CD4-positive, CD25-positive, alpha-beta regulatory T cell (primary cell): ENCODE measurements at places on chromosomes 4 and X. TPM values are rescaled to one million over a fixed set of nuclear protein-coding genes. Genes with fewer than 3 reads are reported as not detected.

The TRIM75 gene
- not detected for total RNA-seq

The RBM46 gene
- not detected for total RNA-seq

The ETDA gene
- not detected for total RNA-seq

The PLS3 gene
- total RNA-seq = 1.5 TPM

The HAUS3 gene
- 140 TPM for total RNA-seq

The GAGE1 gene
- not detected for total RNA-seq

The MAGEC2 gene
- total RNA-seq = not detected

The RHOXF1 gene
- total RNA-seq = 4.7 TPM

The RBMXL3 gene
- not detected for total RNA-seq

The AFP gene
- total RNA-seq = not detected

DNA sequence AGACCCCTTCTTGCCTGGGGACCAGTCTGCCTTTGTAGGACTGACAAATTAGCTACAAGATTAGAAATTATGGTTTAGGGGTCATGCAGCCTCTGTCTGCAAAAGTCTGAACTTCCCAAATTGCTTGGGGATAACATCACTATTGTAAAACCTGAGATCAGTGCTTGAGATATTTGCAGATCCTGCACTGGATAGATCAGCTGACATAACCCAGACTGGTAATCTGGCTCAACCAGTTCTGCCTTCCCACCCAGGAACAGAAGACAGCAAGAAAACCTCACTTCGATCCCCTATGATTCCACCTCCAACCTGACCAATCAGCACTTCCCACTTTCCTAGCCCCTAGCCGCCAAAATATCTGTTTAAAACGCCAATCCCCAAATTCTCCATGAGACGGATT is 202.8 kb upstream of the DIAPH2 start:
- DNase-seq = no peak

DNA sequence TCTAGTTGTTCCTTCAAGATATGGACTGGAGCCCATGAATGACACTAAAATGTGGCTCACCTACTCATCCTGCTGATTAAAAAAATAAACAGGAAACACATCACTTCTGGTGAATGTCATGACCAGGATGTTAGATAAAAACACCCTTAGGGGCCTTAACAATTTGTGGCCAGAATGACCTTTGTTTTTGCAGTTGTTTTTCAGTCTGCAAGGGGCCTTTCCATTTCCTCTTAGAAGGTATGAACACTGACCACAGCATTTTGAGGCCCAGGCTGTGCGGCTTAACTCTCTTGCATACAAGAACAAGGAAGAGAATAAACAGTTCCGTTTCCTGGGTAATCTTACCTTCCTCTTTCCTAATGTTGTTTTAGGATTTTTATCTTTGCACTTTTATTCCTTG is 113.2 kb downstream of the IL1RAPL2 start:
- DNase-seq = no peak

GRCh38 chr4:176065435-176066291 is at the start of gene WDR17:
TSS of gene WDR17 (plus strand) at chr4:176065841. CDS start at chr4:176111581, 45,740 bp downstream.
- DNase-seq = peak; percentile 82

GRCh38 chrX:41909068-41909467 is 14.3 kb downstream of the CASK start:
- no peak for DNase-seq

DNA sequence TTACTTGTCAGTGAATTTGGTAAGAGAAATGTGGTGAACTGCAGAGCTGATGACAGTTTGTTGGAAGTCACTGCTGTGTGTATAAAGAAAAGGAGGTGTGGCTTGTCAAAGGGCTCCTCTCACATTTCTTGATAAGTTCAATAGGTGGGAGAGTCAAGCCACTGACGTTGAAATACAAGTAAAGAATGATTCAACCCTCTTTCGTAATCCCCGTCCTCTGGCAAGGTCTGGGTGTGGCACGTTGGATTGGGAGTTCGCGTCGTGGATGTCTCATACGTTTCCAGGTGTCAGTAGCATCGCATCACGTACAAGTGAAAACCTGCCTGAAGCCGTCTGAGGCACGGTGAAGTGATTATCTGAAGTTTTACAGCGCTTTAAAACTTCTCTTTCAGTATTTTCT is 76.4 kb downstream of the EGF start:
- DNase-seq = no peak

- no peak for DNase-seq
These were observed 119.2 kb downstream of the SMARCA1 start for GRCh38 chrX:129403974-129404669.

GRCh38 chr4:53931461-53931961 is 132.9 kb downstream of the CHIC2 start:
- no peak for DNase-seq

GRCh38 chr4:158818560-158819140 is 49.8 kb downstream of the FNIP2 start:
- DNase-seq = no peak

- DNase-seq = no peak
These were observed 727.8 kb downstream of the GRID2 start for GRCh38 chr4:93031431-93032098.

DNA sequence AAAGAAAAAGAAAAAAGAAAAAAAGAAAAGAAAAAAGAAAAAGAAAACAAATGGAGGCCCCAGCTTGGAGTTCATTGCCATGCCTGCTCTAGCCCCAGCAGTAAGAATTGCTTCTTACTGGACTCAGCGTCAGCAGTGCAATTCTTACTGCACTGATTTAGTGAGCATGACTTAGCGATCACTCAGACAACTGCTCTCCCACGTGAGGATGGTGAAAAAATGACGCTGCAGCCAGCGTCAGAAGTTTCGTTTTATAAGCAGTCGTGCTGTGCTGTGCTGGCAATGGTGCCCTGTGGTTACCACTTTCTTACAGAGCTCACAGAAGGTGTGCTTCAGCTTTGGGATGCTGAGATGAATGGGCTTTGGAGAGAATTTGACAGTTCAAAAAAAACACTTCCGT is 68.3 kb upstream of the DDX3X start:
- DNase-seq = peak; percentile 57

DNA sequence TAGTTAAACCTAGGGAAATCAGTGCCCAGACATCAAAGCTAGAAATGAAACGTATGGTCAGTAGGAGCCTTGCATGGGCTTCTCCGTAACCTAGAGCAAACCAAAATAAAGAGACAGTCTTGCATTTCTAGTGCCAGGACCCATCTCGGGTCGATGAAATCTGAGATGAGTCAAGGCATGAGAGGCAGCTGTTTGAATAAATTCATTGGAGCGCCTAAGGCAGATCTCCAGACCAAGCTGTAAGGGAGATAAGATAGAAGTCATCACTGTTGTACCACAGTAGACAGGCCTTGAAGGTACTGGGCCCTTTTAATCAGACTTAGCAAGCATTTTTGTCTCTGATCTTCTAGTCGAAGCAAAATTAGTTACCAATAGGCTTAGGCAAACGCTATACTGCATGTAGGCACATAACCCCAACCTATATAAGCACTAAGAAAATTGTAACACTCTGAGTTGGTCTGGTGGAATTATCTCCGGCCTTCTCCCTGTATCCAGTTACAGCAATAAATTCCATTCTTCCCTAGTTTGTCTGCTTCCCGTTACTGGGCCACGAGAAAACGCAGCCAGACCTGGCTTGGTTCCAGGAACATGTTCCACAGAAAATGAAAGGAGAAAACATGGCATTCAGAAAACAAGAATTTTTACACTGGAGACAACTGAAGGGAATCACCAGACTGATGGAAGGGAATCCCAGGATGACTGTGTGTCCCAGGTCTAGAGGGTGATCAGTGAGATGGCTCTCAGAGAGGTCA is 21.1 kb upstream of the PAPSS1 start:
- no peak for DNase-seq

DNA sequence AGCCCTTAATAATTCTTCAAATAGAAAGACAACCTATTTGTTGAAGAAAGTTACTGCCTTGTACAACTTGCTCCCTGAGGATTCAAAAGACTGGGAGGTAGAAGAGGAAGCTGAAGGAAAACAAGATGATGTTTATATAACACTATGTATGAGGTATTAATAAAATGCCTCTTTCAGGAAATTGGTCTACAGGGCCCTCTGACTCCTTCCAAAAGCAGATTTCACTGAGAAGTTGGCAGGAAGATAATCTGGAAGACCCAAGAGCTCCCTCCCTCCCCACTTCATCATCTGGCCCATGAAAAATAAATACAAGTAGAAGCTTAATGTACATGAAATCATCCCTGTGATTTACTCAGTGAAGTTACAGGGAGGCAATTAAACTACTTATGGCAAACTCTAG is 107.5 kb upstream of the MAGEC2 start:
- DNase-seq = no peak

- DNase-seq = no peak
These were observed 260.9 kb upstream of the RPS6KA3 start for GRCh38 chrX:20527558-20528011.

DNA sequence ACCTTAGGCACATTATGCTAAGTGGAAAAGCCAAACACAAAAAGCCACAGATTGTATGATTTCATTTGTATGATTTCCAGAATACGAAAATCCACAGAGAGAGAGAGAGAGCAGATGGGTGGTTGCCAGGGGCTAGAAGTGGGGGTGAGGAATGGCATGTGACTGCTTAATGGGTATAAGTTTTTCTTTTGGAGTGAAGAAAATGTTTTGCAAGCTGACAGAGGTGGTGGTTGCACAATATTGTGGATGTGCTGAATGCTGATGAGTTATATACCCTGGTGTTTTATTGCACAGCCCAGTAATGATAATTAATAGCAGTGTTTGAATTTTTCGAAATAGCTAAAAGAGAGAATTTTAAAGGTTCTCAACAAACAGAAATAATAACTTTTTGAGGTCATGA is 386.1 kb upstream of the HS3ST1 start:
- no peak for DNase-seq

DNA sequence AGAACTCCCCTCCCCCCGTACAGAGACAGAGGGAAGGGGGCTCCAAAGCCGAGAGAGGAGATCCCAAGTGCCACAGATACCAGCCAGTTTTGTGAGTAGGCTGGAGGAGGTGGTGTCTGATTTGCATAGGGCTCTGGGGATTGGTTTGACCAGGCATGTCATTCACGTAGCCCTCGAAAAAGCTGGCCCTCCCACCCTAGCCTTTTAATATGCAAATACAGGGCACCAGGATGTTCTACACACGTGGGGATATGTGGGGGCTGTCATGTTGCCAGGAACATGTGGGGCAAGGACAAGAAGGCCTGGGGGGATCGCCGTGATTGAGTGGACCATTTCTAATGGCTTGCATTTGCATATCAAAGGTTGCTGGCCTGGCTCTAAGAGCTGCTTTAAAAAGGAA is 272.9 kb downstream of the PPP1R2C start:
- no peak for DNase-seq

DNA sequence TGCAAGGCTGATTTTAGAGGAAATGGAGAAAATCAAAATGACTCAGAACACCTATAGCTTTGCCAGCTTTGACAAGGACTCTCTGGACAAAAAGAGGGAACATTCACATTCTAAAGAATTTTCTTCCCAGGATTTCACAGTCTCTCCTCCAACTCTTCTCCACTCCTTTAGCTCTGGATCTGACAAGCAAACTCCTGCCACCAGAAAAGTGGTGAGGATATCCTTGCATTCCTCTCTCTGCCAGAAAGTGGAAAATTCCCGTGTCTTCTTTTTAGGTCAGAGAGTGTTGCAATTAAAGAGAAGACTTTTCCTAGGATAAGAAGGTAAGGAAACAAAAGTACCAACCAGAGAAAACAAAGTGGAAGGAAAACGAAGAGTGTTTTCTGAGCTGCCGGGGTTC is 16.1 kb upstream of the PDGFRA start:
- DNase-seq = no peak

DNA sequence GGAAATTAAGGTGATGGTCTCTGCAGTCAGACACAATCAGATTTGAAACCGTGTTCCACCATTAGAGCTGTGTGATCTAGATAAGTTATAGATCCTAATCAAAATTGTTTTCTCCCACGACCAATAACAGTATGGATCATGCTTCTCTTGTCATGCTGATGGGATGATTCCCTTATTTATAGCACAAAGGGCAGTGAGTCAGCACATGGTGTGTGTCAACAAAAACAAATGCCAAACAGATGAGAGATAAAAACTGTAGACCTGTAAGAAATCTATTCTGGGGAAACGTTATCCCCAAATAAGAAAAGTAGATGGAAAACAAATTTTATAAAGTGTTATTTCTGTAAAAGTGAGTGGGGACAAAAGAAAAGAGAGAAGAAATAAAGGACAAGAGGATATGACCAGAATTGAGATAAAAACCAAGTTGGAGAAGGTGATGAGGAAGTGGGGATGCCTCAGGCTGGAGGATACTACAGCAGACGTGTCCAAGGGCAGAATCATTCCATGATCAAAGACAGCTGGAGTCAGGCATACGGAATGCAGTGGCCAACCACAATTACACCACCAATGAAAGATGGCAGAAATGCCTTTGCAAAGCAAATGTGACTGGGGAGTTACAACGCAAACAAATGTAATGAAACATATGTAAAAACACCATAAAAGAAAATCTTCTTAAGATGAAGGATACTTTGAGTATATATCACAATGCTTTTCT is 377.8 kb upstream of the PRKX start:
- DNase-seq = no peak

GRCh38 chrX:124209792-124210576 is 122.5 kb upstream of the TEX13D start:
- no peak for DNase-seq

DNA sequence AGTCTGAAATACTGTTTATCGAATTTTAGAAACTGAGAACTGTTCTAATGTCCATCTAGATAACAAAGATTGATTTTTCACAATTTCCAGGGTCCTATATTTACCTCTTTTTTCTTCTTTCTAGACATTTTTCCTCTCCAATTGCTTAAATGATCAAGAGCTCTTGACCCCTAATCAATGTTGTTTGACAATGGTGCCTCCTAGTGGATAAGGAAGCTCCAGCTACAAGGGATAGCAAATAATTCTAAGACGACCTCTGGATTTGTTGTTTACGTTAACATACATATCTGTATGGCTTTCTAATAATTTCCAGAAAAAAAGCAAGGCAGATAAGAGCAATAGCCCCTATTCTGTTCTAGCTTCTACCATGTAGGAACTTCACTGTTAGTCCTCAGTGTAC is 35.8 kb downstream of the GPR82 start:
- no peak for DNase-seq

DNA sequence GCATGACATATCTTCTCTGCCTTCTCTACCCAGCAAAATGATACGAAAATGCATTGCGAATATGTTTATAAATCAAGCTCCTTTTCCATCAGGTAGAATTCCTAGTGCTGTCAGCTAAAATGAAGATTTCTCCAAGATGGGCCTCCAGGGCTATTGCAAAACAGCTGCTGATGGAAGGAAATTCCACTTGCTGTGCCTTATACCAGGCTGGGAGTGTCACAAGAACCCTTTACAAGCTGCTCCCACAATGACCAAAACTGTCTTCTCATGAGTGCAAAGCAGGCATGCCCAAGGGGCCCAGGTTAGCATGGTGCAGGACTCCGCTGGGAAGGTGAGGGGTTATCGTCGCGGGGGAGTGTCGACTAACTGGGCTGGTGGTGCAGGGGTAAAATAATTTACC is 8.7 kb downstream of the HNRNPH2 start:
- DNase-seq = no peak

- DNase-seq = peak; percentile 66
These were observed 54.0 kb downstream of the JADE1 start for GRCh38 chr4:128863312-128864075.

- no peak for DNase-seq
These were observed 114.6 kb downstream of the UBE2K start for GRCh38 chr4:39812500-39812899.
